ENCODE measurements at places on chromosomes 5 and 9.

- DNase-seq: no peak
Observed at GRCh38 chr5:80220245-80220897, 35.5 kb downstream of the SERINC5 start.

GRCh38 chr9:131773911-131774379, 34.1 kb upstream of the RAPGEF1 start:
- no peak for DNase-seq

- DNase-seq: no peak
Observed at GRCh38 chr5:169408731-169409130, 107.8 kb upstream of the SLIT3 start.

DNA sequence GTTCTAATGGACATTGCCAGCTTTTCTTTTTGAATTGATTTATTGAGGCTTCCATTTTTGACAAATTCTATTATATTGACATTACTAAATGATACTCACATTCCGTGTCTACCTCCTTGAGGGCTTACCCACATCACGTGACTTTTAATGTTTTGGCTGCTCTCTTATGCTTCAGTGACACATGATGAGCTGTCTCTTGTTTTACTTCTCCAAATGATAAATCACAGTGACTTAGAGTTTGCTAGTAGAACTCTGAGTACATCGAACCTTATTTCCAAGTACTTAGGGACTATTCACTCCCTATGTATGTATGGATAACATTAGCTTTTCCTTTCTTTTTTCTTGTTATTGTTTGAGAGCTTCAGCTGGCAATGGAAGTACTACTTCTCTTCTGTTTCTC, 169.8 kb upstream of the KCNN2 start:
- no peak for DNase-seq

DNA sequence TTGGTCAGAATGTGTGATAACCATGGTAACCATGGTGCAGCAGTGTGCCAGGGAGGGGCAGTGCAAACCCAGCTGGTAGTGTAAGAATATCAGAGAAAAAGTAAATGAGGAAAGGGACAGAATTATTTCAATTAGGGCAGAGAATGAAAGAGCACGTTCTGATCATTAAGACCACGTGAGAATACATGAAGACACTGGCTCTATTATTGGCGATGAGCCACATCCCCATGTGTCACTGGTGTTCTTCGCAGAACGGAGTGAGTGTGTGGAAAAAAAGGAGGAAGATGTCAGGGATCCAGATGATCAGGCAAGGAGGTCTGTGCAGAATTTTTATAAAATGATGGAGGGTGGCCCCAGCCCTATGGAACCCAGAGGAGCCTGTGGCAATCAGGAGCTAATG, 315.5 kb downstream of the SEMA5A start:
- no peak for DNase-seq

- DNase-seq: no peak
Observed at GRCh38 chr5:73564675-73565074, 764 bp downstream of the ANKRA2 start.

GRCh38 chr5:14790220-14790619, 81.4 kb downstream of the ANKH start:
- no peak for DNase-seq

DNA sequence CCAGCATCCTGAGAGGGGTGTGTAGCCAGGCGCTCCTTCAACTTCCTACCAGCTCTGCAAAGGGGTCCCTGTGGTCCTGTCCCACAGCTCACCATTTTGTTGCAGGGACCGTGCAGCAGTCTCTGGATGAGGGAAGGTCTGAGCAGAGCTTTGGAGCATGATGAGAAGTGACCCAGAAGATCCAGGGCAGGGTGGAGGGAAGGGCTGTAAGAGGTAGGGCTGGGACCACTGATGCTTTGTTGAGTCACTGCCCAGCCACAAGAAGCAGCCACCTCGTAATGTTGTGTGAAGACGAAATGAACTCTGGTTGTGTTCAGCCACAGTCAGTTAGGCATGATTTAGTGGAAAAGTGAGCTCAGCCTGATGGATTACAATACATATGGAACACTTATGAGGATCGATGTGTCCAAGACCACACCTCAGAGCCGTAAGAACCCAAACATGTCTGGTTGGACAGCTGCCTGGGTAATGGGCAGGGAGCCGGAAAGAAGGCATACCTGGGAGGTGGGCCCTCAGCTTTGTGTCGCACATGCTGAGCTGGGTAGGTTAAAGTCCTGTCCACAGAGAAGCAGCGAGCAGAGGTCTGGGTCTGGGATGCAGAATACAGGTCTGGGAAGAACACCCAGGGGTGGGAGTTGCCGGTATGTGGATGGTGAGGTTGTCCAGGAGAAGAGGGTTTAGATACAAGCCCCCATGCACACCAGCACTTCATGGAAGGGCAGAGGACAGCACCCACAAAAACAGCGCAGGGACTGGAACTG, 250.1 kb downstream of the GADD45G start:
- peak; percentile 10 for DNase-seq

GRCh38 chr9:860706-861105, 19.2 kb downstream of the DMRT1 start:
- no peak for DNase-seq

DNA sequence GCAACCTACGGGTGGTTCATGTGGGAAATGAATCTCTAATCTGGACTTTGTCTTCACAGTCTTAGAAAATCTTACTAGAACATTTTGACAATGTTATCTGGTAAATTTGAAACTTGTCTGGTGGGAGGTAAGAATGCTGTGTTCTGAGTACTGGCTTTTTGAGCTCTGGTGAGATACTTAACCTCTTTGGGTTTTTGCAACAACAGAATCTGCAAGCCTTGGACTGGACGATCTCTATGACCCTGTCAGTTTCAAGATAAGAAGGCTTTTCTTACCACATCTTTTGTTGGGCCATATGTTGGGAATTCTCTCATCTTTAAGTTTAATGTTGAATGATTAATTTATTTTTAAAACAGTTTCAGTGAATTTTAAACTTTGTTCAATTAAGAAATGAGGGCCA, 112.9 kb downstream of the GOLPH3 start:
- no peak for DNase-seq

GRCh38 chr9:96236854-96237550, 65.0 kb downstream of the HSD17B3 start:
- DNase-seq: no peak

DNA sequence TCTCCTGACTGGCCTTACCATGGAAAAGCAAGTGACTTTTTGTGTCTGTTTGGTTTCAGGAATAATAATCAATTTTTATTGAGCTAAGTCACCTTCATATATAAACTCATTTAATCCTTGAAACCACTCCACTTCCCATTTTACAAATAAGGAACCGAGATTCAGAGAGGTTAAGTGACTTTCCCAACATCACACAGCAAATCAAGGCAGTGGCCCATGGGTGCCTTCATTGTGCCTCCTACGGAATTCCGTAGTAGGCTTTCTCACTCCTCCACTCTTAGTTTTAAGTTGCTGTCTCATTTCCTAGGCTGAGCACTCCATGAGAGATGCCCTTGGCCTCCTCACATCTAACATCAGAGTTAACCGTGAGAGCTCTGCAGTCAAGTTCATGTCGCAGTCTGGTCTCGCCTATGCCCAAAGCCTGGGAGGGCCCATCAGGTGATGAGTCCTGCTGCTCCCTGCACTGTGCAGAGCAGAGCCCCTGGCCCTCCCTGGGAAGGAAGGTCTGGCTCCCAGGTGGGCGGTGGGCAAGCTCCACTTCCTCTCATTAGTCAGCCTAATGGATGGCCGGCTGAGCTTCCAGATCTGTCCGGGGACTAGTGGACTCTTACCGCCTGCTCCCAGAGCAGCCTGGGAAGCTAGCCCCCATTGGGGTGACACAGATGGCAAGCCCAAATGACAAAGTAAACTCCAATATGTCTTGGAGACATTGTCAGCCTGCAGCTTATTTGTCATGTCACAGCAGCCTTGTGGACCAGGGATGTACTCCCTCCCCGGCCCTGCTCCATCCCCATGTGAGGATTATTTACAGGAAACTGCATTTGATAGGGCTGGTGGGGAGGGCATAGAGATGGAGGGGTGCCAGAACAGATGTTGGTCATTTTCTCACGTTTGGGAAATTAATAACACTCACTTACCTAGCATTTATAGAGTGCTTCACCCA, 123.4 kb downstream of the MVB12B start:
- no peak for DNase-seq

- no peak for DNase-seq
Observed at GRCh38 chr5:173826086-173826427, 62.1 kb upstream of the CPEB4 start.

- no peak for DNase-seq
Observed at GRCh38 chr9:32580631-32581300, 7.8 kb upstream of the NDUFB6 start.

DNA sequence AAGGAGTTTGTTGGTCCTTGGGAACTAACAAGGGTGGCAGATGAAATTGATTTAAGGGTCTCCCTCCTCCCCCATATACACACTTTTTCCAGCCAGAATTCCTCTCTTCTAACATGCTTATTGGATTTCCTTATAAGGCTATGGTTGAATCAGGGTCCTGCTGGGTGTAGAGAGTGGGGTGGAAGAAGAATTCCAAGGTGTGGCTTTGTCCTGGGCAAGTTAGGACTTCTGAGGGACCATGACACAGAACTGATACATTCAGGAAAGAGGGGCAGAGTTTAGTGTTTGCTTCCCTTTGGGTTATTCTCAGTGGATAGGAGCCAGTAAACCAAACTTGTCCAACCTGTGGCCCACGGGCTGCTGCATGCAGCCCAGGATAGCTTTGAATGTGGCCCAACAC, 116.5 kb downstream of the SNX18 start:
- DNase-seq: no peak

DNA sequence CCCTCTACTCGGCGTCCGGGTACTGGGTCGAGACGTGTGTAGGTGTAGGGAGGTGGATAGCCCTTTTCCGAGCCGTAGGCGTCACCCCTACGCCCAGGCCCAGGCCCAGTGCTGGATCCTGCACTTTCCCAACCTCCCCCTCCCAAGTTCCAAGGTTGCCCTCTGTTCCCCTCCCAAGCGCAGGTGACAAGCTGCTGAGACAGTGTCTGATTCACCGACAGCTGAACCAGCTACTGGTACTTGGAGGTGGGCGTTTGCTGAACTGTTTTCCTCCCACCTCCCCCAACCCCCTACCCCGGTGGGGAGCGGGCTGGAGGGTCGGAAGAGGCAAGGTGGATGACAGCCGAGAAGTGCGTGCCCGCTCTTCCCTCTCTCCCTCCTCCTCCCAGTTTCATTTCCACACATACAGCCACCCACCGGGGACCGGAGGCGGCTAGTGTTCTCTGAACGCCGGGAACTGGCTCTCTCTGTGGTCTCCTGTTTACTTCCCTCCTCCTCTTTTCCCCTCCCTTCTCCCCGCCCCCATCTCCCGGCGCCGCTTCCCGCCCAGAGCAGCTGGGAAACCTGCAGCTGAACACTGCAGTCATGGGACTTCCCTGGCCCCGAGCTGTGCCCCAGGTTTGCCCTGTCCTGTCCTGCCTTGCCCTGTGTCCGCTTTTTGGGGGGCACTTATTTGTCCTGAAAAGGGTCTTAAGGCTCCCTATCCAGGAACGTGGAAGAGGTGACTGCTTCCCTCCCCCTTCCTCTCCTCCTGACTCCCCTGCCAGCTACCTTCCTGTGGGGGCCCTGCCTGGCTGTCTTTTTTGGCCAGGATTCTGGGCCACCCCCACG, 6.2 kb upstream of the KLF9 start:
- peak; percentile 92 for DNase-seq

DNA sequence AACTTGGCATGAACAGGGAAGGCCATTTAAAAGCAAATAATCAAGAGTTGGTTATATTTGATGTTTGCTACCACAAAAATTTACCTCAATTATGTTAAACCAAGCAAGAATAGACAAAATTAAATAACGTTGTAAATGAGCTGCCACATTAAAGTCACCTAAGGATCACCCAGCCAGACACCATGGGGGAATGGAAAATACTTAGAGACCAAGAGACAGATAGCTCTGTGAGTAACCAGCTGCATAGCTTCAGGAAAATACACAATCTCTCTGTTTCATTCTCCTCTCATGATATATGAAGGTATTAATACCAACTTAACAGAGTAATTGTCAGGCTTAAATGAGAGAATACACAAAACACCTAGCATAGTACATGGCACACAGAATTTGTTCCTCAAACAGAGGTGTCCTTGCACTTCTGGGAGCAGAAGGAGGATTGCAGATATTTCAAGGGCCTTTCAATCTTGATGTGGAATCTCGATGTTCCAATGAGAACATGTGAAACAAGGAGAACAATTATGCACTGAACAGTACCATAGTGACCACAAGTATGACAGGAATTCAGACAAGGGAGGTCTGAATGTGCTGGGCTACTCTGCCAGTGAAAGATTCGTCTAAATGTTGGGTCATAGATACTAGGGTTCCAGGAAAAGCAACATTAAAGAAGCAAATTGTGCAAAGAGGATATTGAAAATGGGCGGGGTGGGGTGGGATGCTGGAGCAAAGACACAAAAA, 18.6 kb downstream of the JAKMIP2 start:
- DNase-seq: no peak

- DNase-seq: no peak
Observed at GRCh38 chr5:173493846-173494245, 122.6 kb downstream of the BOD1 start.

- no peak for DNase-seq
Observed at GRCh38 chr9:35688558-35689541, 875 bp downstream of the TPM2 start.

DNA sequence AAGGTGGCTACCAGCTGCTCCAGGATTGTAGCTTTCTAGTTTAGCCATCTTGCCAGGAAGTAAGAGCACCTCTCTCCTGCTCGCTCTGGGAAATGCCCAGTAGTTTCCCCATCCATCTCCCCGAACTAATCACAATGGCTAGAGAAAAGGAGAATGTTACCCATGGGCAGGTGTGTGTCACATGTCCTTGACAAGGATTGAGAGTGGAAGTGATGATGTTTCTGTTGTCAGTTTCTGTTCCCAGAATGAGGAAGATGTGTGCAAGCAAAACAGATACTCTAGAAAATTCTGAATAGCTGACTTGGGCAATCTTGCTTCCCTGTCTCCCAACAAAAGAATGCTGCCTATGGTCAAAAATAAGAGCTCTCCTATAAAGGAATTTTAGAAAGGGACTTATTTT, 429.5 kb downstream of the EBF1 start:
- DNase-seq: no peak

DNA sequence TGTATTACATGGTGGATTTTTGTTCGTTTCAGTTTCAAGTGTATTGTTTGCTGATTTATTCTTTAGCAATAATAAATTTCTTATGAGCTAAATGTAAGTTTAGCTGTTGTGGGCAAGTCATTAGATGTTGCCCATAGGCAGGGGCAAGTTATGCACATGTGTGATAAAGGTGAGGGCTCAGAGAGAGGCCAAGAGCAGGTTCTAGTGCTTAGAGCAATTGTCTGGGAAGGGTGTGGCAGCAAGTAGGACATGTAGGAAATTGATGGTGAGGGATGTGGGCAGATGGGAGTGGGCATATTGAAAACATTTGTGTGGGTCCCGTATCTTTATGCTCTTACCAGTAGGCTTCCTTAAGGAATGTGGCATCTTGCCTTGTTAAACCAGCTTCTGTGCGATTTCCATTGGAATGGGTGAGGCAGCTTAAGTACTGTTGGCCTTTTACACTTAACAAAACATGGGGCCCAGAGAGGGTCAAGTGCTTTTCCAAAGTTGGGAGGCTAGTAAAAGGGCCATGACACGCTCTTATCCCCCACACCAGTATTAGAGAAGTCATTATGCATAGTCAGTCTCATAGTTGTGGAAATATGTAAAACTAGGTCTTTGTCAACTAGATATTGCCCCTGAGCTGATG, 60.6 kb downstream of the KDM4C start:
- no peak for DNase-seq
